ENCODE measurements at places on chromosomes 7 and 10. TPM values are rescaled to one million over a fixed set of nuclear protein-coding genes. Genes with fewer than 3 reads are reported as not detected.

GRCh38 chr10:119352042-119352441 lies 144.7 kb downstream of the GRK5 start:
- DNase-seq: no peak

Gene PILRA
- total RNA-seq: 2.3 TPM

Gene LIPF
- total RNA-seq: not detected

GRCh38 chr7:131431289-131431688 lies 103.6 kb downstream of the MKLN1 start:
- peak; percentile 90 for DNase-seq

DNA sequence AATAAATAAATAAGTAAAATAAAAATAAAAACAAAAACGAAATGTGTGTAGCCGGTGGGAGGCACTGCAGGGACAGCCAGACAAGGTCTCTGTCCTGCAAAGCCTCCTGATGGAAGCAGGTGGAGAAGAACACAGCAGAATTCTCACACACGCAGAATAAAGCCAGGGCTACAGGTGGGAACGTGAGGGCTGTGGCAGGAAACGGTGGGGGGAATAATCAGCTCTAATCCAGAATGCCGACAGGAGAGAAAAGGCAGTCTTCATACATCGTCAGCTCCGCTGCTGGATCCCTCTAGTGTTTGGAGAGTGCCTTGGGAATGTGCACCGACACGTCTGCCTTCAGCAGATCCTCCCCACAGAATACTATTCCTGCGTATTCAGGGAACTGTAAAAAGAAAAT lies 6.8 kb upstream of the SNX8 start:
- DNase-seq: no peak

- DNase-seq: peak; percentile 59
Measured at GRCh38 chr7:68176974-68177373, 1180.3 kb downstream of the TYW1 start.

GRCh38 chr10:13404305-13404759 lies 56.2 kb upstream of the SEPHS1 start:
- DNase-seq: no peak

Gene KLHL7
- 38.7 TPM for total RNA-seq

Gene SEMA3A
- total RNA-seq: 31.3 TPM

Gene C10orf143
- total RNA-seq: 0.73 TPM

Gene ADAM22
- 1.5 TPM for total RNA-seq

- no peak for DNase-seq
Measured at GRCh38 chr7:1761774-1762173, 91.7 kb downstream of the ELFN1 start.

DNA sequence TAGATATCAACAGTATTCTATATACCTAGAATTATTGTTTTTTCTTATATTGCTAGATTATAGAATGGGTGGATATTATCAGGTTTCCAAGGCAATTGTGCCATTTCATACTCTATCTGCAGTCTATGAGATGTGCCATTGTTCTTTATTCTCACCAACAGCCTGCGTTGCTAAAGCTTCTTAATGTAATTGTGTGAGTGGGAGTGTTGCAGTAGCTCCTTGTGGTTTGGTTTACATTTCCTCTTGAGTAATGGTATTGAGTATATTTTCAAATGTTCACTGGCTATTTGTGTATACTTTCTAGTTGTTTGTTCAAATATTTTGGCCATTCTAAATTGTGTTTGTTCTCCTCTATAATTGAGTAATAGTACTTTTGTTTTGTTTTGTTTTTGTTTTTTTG lies 199.2 kb downstream of the TFEC start:
- DNase-seq: no peak

DNA sequence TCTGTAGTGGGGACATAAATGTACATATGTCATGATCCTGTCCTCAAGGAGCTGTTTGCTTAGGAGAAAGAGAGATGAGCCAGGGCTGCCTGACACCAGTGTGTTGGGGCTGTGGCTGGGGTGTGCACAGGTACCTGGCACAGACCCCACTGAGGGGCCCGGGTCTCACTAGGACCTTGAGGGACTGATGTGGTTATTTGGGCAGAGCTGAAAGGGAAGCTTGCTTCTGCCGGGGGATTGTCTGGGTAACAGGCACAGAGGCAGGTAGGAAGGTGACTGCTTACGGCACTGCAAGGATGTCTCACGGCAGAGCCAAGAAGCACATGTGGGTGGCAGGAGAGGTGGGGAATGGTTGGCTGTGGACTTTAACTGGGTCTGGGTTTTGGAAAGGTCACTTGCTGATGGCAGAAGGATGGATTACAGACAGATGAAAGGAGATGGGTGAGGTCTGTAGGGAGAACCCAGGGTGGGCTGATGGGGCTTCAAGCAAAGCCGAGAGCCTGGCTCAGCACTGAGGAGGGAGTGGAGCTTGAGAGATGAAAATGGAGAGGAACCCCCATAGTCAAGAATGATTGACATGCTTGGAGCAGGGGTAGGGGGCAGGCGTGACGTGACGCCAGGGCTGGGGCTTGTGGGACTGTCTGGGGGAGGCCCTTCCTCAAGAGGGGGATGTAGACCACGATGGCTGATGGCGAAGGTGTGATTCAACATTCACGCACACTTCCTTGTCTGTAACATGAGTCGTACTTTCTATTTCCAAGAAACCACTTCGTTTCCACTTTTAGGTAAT lies 207.7 kb upstream of the SHH start:
- no peak for DNase-seq

Gene LLCFC1
- total RNA-seq: not detected

DNA sequence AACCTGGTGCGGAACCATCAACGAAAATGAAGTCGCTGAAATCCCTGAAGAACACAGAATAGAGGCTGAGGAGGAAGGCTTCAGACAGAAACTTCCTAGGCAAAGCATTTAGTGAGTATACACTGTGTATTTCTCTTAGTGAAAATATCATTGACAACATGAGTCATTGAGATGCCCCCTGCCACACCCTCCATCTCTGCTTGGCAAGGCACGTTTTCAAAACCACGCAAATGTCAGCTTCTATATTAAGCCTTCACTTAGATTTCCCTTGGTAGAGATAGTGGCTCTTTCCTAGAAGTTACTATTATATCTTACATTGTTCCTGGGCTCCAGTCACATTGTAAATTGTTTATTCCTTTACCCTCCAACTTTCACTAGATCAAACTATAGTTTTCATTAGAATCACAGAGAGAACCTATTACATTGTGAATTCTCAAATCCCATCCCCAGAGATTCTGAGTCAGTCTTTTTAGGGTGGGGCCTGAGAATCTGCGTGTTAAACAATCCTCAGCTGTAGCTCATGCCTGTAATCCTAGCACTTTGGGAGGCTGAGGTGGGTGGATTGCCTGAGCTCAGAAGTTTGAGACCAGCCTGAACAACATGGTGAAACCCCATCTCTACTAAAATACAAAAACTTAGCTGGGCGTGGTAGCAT lies 4.6 kb upstream of the SKAP2 start:
- DNase-seq: no peak

DNA sequence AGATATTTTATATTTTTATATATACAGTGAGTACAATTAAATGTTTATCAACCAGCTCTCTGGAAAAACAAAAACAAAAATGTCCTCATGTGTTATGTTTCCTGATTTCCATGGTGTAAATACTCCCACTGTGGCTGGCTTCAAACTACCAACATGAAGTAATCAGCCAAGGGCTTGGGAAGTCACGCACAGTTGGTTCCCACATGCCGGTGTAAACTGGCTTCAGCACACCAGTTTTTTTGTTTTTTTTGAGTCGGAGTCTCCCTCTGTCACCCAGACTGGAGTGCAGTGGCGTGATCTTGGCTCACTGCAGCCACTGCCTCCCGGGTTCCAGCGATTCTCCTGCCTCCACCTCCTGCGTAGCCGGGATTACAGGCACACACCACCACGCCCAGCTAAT lies 11.8 kb downstream of the OSBPL3 start:
- no peak for DNase-seq

DNA sequence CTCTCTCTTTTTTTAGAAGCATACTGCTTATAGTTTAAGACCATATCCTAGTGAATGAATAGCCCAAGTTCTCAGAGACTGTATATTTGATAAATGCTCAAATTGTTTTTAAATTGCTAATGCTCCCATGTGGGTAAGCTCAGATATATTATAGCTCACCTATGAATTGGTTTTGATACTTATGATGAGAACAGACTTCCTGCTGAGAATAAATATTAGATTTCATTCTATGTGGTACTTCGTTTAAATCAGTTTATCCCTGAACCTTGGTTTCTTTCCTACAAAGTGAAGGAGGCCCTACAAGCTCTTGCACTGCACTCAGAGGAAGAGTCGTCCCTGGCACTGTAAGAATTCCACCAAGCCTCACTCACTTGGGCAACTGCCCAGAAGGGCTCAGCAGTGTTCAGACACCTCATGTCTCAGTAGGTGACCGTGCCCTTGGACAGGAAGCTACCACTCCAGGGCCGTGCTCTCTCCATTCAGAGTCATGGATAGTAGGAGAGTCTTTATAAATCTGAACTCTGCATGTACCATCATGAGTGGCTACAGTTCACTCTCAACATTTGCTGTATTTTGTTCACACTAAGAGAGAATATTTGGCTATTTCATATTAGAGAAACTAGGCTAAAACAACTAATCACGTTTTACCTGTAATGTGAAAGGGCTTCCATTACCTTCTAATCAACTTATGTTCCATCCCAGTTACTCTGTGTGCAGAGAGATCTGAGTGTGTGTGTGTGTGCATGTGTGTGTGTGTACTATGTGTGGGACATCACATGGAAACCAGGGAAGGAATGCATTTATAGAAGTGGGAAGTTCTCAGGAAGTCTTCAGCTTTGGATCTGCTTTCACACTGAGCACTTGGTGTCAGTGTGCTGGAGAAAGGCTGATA lies 93.8 kb downstream of the PTPRE start:
- DNase-seq: peak; percentile 48

- no peak for DNase-seq
Measured at GRCh38 chr10:121648059-121648458, 49.8 kb upstream of the FGFR2 start.

Gene RSBN1L
- 11.4 TPM for total RNA-seq

GRCh38 chr7:127578036-127578684 lies 7.2 kb downstream of the GCC1 start:
- no peak for DNase-seq

GRCh38 chr7:137513091-137513490 lies 169.6 kb upstream of the PTN start:
- DNase-seq: no peak

- no peak for DNase-seq
Measured at GRCh38 chr10:133141144-133141957, 18.7 kb upstream of the KNDC1 start.

- DNase-seq: peak; percentile 0
Measured at GRCh38 chr10:66321723-66322665, 603.8 kb upstream of the LRRTM3 start.

- no peak for DNase-seq
Measured at GRCh38 chr7:31310321-31310935, 30.1 kb downstream of the NEUROD6 start.

Gene LCOR
- total RNA-seq: 72.8 TPM

- DNase-seq: no peak
Measured at GRCh38 chr10:33477291-33478088, 143.0 kb upstream of the NRP1 start.

Gene OSBPL3
- total RNA-seq: 62.9 TPM

DNA sequence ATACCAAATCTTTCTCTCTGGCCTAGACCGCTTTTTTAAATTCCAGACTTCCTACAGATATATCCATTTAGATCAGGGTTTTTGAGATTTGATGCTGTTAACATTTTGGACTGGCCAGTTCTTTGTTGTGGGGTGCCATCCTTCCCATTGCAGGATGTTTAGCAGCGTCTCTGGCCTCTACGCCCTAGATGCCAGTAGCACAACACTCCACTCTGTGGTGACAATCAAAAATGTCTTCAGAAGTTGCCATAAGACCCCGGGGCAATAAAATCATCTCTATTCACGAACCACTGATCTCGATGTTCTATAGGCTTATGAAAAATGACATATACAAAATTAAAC lies 46.3 kb downstream of the HDAC9 start:
- no peak for DNase-seq

Data from astrocyte (in vitro differentiated cells and primary cell).